SK-N-MC (cell line): ENCODE measurements at places on chromosomes 5 and 9.

- DNase-seq: no peak
These were observed 4.7 kb downstream of the SYNPO start for GRCh38 chr5:150645070-150645700.

- no peak for DNase-seq
These were observed 80.9 kb upstream of the SNX2 start for GRCh38 chr5:122693963-122694362.

DNA sequence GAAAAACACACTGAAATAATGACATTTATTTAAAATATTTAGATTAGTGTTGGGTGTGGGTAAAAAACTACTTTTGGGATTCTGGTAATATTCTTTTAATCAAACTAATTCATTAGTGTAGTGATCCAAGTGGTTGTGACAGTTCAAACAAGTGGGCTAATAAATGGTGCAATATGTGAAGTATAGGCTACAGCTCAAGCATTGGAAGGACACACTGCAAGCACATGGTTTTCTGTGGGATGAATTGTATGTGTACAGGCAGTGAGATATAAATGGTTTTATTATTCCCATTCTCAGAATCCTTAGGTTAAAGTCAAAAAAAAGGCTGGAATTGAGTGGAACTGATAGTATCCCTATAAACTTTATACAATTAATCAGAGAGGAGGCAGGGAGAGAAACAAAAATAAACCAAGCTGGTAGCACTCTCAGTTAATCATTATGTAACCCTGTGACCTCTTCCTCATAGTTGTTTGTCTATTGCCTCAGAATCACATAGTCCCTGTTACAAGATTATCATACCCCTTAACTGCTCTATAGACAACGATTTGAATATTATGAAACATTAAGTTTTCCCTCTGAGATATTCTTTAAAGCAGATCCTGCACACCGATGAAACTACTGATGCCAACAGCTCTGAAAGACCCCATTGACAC lies 1755.4 kb upstream of the ACO1 start:
- DNase-seq: no peak

DNA sequence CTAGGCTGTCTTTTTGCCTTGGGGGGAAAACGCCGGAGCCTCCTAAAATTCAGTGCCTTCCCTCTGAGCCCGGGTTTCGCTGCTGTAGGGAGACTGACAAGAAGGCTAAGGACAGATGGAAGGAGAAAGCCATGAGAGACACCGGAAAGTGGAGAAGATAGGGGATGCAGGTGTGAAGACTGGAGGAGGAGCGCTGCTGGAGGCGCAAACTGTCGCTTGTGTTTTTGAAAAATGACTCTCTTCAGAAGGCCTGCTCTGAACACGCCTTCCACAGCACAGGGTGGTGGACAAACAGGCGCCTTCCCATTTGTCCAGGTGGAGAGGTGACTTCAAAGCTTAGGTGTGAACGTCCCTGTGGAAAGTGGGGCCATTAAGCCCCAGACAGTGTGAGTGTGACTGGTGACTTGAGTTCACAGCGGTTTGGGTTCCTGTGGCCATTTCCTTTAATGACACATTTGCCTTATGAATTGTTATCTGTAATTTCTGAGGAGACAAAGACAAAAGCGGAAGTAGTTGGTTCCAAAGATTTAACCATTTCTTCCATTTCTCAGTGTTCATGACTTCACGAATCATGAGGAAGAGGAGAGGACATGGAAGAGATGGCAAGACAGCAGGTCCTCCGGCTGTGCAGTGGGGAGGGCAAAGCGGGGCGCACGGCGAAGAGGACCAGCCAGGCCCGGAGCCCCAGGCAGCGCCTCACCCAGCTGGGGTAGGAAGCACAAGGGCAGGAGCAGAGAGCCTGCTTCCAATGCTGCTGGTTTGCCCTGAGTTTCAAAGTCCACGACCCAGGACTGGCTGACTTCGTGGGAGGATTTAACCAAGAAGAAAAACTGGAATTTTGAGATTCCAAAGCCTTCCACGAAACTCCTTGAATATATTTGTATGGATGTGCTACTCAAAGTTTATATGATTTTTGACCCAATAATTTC lies 27.8 kb upstream of the SEMA4D start:
- no peak for DNase-seq

- no peak for DNase-seq
These were observed 113.7 kb downstream of the KLHL3 start for GRCh38 chr5:137621861-137622823.

GRCh38 chr9:112629671-112630485 lies 88.0 kb downstream of the INIP start:
- no peak for DNase-seq

GRCh38 chr5:86546582-86546981 lies 71.2 kb upstream of the COX7C start:
- no peak for DNase-seq
